Foreskin melanocyte (primary cell): ENCODE measurements at places on chromosomes 12 and 14.

DNA sequence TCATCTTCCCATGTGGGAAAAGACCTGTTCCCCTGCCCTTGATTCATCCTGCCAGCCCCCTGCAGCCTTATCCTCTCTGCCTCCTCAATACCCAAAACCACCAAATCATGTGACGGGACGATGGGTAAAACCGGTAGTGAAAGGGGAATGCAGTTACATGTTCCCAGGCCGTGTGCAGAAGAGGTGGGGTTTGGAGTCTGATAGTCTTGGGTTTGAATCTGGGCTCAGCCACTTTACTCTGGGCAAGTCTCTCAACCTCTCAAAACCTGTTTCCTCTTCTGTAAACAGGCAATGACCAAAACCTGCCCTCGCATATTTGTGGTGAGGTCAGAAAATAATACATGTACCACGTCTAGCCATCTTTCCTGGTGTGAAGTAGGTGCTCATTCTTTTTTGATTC lies 123.0 kb downstream of the PLXNC1 start:
- no peak for DNase-seq

GRCh38 chr12:19430988-19431387 lies 8.3 kb upstream of the AEBP2 start:
- DNase-seq: no peak

GRCh38 chr12:12927211-12928079 lies 24.5 kb downstream of the GPRC5D start:
- no peak for DNase-seq

DNA sequence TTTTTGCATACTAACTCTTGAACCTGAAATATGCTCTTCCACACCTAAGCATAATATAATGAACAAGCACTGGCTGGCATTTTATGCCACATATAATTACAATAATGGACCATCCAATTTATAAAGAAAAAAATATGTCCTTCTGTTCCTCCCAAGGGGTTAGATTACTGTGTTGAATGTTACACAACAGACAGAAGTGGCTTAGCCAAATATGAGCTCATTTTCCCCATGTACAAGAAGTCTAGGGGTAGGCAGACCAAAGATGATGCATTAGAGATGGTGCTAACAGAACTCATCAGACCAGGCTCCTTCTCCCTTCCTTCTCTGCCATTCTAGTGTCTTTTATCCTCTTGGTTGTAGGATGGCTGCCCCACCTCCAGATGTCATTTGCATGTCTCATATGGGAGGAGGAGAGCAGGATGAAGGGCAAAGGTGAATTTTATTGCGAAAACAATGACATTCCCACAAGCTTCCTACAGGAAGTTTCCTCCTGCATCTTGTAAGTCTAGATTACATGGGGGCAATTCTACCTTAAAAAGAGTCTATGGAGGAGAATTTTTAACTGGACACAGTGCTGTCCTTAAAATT lies 43.9 kb upstream of the SLC2A13 start:
- no peak for DNase-seq

GRCh38 chr14:73237786-73238423 lies 599 bp downstream of the PAPLN start:
- DNase-seq: no peak

GRCh38 chr12:27555925-27556778 lies 32.1 kb downstream of the PPFIBP1 start:
- DNase-seq: peak; percentile 44

DNA sequence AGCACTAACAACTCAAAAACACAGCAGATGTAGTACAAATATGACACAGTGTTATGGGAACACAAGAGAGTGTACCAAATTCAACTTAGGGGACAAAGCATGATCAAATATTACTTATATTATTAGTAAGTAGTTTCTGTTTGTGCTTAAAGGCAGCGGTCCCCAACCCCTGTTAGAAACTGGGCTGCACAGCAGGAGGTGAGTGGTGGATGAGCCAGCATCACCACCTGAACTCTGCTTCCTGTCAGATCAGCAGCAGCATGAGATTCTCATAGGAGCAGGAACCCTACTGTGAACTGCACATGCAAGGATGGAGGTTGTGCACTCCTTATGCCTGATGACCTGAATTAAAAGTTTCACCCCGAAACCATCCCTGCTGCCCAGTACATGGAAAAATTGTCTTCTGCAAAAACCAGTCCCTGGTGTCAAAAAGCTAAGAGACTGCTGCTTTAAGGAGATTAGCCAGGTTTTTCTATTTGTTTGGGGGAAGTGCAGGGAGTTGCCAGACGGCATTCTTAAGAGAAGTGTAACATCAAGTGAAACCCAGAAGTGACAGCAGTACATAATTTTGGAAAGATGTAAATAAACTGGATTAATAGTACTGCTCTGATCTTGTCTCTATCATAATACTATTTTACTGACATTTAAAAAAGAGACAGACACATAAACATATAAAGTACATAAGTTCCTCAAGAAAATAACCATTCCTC lies 26.7 kb downstream of the GTF2A1 start:
- no peak for DNase-seq

DNA sequence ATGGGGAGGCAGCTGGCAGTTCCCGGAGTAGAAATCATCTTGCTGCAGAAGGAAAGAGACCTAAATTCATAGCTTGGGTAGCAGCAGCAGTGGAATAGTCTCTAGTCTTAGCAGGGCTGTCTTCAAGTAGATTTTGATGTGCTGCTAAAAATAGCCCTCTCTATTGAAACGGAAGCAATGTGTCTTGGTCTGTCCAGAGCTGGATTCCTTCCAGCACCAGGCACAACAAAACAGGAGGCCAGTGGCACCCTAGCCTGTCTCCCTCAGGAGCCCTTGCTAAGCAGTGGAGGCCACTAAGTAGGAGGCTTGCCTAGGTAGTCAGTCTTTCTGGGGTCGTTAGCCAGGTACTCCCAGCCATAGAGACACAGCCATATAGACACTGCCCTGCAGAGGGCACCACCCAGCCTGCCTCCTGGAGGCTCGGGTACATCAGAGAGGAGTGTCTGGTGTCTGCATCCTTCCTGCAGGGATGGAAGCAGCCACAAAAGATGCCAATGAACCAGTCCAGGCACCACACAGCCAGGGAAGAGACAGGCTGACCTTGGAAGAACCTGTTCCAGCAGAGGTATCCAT lies 97.5 kb downstream of the CRACR2A start:
- no peak for DNase-seq

DNA sequence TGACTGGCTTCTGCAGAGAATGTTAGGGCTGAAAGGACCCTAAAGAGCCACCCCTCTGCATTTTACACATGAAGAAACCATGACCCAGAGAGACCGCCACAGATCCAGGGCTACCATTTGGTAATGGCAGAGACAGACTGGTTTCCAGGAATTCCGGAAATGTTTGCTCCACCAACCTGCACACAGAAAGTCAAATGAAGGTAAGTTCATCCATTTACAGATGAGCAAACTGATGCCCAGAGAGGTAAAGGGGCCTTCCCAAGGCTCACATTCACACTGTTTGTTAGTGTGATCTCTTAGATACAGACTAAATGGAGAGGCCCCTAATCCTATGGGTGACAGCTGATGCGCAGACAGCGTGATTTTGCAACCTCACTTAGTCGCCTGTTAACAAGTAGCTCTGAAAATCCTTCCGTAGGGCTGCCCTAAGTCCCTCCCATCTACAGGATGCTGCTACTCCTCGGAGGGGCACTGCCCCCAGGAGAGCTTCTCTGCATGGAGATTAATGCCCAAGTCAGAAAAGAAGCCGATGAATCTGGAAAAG lies 33.8 kb downstream of the ZFP36L1 start:
- no peak for DNase-seq

GRCh38 chr14:21987937-21988336 lies 314.3 kb upstream of the OR4E1 start:
- peak; percentile 26 for DNase-seq

GRCh38 chr12:98456041-98456440 lies 59.3 kb upstream of the TMPO start:
- no peak for DNase-seq

GRCh38 chr14:68979021-68979721 lies at the start of gene ACTN1:
Gene ACTN1 (minus strand): TSS chr14:68979302. CDS start chr14:68979056, 246 bp downstream.
- peak; percentile 90 for DNase-seq

DNA sequence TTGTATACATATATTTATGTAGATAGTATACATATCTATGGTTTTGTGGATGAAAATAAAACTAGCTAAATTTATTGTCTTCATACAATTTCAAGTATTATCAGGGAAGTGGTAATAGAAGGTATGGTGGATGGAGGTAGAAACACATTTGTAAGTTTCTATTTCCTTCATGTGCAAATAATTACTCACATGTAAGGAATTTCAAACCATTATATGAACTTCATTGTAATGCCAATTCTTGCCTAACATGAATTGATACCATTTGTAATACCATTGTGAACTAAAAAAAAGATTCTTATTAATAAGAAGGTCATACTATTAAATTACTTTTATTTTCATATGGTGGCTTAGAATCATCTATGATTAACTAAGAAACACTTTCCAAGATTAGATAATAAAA lies 20.1 kb upstream of the PPFIA2 start:
- DNase-seq: no peak

GRCh38 chr12:131460520-131460919 lies 250.4 kb upstream of the SFSWAP start:
- DNase-seq: no peak
